Stimulated activated naive CD4-positive, alpha-beta T cell treated with Interleukin-2 at 50 U/mL for 16 hours (primary cell): ENCODE measurements at places on chromosomes 2 and 18.

DNA sequence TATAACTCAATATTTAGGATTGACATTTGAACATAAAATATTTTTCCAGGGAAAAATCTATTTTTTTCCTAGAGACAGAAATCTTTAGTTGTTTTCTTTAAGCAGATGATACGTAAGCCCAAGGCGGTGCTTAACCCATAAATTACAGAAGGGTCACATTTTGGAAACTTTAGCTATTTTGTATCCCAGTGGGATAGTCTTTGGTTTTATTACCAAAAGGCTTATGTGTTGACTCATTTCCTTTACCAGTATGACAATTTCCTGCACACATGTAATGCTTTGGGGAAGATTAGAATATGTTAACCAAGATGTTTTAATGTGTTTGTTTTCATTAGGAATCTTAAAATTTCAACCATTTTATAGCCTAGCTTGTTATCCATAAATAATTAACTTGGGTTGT is 24.8 kb downstream of the DYNC1I2 start:
- DNase-seq = no peak

DNA sequence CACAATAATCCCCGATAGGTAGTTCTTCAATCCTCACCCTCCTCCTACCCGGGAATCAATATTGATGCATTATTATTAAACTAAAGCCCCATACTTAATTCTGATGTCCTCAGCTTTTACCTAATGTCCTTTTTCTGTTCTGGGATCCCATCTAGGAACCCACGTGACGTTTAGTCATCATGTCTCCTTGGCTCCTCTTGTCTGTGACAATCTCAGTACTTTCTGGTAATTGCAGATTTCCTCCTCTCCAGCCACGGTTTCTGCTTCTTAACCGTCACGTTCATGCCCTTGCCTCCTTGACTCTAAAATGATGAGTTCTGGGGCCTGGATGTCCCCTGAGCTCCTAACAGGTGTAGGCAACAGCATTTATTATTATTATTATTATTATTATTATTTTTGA is 2.9 kb upstream of the DGKD start:
- no peak for DNase-seq

GRCh38 chr2:109253217-109253616 is 124.2 kb downstream of the SH3RF3 start:
- DNase-seq = no peak

GRCh38 chr18:79917169-79917852 is 34.1 kb downstream of the SLC66A2 start:
- DNase-seq = no peak

GRCh38 chr2:186641807-186642321 is 52.0 kb upstream of the FAM171B start:
- DNase-seq = no peak

DNA sequence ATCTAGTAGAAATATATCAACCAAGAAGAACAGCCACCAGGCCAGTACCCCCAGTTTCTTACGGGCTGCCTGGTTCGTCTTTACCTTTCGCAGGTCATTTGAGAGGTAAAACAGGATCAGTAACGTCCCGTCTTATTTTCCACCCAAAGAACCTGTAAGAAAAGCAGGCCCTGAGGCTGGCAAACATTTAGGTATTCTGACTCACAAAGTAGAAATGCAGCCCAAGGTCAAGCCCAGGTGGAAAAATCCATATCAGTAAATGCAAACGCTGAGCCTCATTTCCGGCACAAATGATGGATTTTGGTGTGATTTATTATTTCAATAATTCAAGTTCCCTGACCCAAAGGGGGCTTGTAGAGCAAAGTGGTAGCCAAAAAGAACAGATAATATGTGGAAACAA is 171.2 kb downstream of the ZNF516 start:
- DNase-seq = no peak

DNA sequence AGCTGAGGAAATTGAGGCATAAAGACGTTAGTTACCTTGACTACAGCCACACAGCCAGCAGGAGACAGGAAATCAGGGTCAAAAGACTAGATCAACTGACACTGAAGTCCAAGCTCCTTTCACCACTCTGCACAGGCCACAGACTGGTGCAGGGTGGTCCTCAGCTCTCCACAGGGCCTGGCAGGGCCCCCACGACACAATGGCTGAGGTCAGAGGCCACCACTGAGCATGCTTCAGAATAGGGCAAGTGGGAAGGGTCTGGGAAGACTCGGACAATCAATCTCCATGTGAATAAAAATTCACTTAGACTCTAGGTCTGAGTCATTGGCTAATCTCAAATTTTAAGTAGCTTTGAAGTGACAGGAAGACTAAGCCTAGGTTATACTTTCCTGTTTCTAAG is 201.7 kb downstream of the ALK start:
- no peak for DNase-seq

DNA sequence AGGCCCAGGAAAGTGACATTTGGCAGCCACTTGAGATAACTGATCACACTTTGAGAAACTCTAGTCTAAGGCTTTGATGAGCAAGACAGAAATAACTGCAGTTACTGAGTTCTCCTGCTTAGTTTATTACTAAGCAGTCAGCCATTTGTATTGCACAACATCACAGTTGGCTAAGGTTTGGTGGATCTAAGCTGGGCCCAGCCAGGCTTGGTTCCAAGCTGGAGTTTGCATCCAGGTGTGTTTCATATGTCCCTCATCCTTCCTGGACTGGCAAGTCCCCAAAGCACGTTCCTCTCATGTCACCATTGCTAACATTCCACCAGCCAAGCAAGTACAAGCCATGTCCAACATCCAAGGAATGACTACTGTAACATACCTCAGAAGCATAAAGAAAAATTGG is 71.3 kb upstream of the ZNF532 start:
- DNase-seq = no peak

- no peak for DNase-seq
Measured at GRCh38 chr2:218727502-218728165, 17.0 kb downstream of the TTLL4 start.

- DNase-seq = no peak
Measured at GRCh38 chr2:178404368-178404767, 46.6 kb downstream of the PRKRA start.

DNA sequence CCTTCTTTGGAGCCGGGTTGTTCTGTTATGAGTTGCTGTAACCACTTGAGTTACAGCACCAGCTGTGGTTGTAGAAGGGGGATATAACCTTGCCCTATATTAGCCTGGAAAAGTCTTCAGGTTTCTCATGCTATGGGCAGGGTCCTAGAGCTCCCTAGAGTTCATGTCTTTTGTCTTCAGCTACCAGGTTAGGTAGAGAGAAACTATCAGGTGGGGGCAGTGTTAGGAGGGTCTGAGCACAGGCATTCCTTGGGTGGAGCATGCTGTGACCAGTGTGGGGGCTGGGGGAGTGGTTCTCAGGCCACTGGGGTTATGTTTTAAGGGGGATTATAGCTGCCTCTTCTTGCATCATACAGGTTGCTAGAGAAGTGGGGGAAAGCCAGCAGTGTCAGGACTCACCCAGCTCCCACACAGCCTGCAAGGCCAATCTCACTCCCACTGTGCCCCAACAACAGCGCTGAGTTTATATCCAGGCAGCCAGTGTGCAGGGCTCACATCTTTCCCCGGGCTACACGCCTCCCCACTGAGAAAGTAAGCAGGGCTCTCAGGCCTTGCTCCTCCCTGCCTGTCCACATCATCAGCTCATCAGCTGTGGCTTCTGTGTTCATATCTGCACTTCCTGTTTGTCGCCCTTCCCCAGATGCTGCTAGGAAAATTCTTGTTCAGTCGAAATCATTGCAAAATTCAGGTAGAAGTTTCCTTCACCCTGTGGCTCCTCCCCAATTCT is 133.8 kb upstream of the NRXN1 start:
- DNase-seq = no peak

GRCh38 chr18:5542515-5543035 is 1.2 kb downstream of the EPB41L3 start:
- no peak for DNase-seq

DNA sequence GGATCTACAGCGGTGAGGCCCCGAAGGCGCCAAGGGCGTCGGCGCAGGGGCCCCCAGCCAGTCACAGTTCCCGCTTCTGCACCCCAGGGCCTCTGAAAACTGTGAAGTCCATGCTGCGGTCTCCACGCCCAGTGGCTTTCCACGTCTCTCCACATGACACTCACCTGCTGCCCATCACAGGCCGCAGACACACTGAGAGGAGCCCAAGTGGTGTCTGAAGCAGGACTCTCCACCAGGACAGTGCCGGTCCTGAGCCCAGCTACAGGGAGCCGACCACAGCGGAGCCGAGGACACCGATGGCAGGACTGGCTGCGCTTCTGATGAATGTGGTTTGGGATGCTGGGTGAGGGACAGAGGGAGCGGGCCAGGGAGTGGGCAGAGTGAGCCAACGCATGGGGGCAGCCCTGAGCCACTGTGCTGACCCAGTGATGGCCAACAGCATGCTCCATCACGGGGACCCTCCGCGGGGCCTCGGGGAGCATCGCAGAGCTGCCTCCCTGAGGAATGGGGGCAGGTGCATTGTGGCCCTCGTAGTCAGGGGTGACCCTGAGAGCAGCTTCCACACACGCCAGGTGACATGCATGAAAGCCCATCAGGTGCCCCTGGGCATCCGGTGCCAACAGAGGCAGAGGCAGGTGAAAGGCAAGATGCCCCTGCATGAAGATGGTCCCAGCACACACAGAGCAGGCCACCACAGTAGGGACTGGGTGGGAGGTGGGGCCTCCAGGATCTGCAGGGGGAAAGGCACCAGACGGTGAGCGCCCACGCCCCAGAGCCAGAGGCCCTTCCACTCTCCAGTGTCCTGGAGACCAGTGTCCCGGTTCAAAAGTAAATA is 116.6 kb downstream of the HDAC4 start:
- no peak for DNase-seq

DNA sequence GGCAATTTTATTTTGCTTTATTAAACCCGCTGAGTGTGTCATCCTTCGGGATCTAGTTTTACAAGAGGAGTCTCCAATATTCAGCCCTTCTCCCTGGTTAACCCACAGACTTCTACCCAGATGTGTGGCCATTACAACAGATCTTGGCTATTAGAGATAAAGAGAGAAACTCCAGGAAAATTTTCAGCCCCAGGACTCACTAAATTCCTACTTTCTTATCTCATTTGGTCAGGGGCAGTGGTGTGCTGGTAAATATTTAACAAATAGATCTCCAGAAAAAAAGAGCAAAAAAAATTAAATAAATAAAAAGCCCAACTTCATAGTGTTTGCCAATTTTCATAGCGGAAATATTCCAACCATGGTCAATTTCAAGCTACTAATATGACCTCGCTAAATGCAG is 168.4 kb downstream of the RND3 start:
- DNase-seq = no peak

DNA sequence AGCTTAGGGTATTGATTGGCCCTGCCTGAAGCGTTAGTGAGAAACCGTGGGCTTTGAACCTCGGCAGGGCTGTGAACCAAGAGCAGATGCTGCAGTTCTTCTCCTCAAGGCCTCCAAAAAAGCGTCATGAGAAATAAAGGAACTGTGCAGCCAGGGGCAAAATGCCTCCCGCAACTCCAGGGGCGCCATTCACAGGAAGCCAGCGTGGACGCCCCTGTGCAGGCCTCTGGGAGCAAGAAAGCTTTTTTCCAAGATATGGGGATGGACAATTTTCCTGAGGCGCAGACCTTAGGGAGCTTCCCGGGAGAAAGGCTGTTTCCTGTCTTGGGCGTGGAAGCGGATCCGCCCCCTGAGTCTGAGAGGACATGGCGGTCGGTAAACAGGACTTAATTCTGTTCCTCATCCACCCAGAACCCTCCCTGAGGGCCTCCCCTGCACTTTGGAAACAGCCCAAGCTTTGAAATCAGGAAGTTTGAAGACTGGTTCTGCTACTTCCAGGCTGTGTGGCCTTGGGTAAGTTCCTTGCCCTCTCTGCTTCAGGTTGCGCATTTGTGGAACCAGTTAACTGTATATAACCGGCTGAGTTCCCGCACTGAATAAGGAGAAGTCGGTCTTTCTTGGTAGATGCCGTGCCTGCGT is 29.6 kb upstream of the CABLES1 start:
- DNase-seq = no peak

GRCh38 chr2:192004188-192004963 is 157.5 kb upstream of the CAVIN2 start:
- DNase-seq = no peak

DNA sequence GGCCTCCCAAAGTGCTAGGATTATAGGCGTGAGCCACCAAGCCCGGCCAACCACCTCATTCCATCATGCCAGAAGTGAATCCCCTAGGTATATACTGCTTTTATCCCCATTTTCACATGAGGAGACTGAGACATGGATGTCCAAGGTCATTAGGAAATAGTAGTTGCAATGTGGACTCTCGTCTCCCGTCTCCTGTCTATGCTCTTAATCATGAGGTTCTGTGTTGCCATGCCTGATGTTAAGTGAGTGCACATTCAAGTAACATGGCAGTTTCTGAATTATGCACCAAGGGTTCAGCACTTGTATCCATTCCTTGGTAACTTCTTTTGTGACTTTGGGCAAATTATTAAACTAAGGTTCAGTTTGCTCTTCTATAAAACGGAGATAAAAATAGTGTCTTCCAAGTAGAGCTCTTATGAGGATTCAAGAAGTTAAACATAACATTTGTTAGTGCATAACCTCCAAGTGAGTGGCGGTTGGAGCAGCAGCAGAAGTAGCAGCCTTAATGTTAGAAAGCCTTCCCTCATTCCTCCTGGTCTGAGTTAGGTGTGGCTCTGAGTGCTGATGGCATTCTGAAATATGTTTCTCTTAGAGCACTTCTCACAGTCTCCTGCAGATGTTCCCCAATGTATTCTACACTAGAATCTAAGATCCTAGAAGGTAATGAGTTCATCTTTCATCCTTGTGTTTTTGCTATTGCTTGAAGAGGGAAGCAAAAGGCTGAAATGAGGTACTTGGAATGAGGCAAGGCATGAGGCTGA is 21.9 kb downstream of the SOCS6 start:
- DNase-seq = no peak

DNA sequence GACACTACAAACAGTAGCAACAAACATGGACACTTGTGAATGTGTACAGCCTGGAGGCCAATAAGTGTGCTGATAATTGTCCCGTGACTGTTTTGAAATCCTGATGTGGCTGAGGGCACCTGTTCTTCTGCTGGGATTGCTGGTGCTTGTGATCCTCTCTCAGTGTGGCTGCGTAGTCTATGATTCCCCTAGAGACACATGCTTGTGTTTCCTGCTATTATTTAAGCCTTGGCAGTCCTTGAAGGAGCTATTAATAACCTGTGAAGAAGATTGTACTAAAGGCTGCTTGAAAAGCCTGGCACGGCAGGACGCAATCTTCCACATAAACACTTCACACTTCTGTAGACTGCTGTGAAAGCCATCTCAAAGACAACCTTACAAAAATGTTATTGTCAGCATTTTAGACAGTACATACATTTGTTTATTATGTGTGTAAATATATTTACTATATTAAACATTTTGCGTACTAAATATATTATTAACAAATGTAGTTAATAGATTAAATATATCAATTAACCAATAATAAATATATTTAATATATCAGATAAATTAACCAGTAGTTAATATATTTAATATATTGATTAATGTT is 71.4 kb downstream of the GALR1 start:
- no peak for DNase-seq
